ENCODE measurements at places on chromosomes 1 and 21.

DNA sequence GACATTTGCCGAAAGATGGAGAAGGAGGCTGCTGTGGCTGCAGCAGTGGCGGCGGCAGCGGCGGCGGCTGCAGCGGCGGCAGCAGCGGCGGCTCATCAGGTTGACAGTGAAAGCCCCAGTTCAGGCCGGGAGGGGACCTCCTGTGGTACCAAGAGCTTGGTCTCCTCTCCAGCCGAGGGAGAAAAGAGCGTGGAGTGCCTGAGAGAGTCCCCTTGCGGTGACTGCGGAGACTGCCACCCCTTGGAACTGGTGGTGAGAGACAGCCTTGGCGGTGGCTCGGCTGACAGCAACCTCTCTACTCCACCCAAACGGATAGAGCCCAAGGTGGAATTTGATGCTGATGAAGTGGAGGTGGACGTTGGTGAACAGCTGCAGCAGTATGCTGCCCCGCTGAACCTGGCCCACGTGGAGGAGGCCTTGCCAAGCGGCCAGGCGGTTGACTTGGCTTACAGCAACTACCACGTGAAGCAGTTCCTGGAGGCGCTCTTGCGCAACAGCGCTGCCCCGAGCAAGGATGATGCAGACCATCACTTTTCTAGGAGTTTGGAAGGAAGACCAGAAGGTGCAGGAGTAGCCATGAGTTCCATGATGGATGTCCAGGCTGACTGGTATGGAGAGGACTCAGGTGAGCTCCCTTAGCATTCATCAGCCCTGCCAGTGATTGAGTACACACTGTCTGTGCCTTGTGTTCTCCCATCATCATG is 6.3 kb downstream of the ZBTB8B start:
- DNase-seq: no peak

- DNase-seq: no peak
These were observed 37.3 kb upstream of the KHDRBS1 start for GRCh38 chr1:31976401-31976800.

DNA sequence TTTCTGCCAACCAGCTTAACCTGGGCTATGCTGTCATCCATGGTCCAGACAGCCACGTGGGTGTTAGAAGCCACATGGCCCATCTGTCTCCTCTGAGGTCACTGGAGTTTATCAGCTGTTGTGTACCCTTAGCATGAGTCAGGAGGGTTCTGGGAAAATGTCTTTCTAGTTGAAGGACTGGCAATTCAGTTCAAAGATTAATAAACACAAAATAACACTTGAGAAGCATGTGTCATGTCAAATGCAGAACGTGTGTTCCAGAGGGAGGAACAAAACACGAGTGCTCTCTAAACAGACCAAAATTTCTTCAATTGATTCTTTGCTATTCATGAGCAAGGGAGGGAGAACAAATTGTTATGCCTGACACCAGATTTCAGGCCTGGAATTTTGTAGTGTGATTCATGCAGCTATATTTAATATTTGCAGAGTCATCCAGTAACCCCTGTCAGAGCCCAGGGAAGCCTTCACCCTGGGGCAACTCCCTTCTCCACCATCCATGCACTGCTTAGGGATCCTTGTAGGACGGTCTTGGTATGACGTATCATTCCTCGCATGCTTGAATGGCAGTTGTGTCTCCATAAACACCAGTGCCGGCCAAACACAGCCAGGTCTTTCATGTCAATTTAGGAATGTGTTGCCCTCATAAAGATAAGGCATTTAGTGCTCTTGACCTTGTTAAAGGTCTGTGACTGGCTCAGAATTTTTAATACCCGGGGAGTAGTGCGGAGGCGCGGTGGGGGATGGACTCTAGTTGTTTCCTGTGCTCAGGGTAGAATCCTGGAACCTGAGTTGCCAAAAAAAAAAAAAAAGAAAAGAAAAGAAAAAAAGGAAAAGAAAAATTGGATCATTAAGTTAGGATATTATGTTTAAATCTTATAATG is 27.7 kb upstream of the DYRK1A start:
- no peak for DNase-seq

DNA sequence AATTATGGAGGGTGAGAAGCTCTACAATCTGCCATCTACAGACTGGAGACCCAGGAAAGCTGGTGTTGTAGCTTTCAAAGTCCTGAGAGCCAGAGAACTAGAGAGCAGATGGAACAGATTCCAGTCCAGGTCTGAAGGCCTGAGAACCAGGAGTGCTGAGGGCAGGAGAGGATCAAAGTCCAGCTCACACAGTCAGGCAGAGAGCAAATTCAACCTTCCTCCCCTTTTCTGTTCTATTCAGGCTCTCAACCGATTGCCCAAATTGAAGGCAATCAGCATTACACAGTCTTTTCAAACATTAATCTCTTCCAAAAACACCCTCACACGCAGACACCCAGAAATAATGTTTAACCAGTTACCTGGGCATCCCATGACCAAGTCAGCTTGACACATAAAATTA is 2.5 kb upstream of the TMPRSS2 start:
- no peak for DNase-seq

DNA sequence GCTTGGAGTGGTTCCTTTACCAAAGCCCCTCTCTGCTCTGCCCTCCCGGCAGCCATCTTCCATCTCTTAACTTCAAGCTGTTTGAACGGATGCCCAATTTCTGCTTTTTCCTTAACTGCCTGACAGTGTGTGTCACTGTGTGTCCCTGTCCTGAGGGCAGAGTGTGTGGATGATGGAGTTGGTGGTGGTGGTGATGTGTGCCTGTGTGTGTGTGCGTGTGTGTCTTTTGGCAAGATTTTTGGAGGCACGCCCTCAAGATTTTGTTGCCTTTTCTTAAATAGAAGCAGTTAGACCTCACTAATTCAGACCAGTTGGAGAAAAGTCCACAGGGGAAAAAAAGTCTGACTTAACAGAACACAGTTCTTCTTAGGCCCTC is 30.3 kb downstream of the SERTAD4 start:
- DNase-seq: no peak

- no peak for DNase-seq
These were observed 29.2 kb downstream of the COL16A1 start for GRCh38 chr1:31674626-31675025.

GRCh38 chr1:229162825-229163515 is 107.9 kb upstream of the RAB4A start:
- no peak for DNase-seq

DNA sequence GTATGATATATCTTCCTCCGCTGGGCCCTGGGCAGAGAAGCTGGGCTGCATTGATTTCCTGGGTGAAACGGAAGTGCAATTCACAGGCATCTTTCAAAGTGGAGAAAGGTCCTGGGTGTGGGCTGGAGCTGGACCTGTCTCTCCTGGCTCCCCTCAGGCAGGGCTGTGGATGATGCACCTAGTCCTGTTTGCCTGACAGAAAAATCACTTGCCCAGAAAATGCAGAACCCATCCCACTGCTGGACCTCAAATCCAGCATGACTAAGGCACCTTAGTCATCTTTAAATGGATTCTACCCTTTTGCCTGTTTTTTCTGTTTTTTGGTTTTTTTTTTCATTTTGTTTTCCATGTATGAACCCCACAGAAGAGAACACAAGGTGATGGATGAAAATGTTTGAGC is 49.7 kb downstream of the MYSM1 start:
- DNase-seq: no peak

GRCh38 chr1:153735090-153735420 is 7.2 kb downstream of the INTS3 start:
- no peak for DNase-seq

DNA sequence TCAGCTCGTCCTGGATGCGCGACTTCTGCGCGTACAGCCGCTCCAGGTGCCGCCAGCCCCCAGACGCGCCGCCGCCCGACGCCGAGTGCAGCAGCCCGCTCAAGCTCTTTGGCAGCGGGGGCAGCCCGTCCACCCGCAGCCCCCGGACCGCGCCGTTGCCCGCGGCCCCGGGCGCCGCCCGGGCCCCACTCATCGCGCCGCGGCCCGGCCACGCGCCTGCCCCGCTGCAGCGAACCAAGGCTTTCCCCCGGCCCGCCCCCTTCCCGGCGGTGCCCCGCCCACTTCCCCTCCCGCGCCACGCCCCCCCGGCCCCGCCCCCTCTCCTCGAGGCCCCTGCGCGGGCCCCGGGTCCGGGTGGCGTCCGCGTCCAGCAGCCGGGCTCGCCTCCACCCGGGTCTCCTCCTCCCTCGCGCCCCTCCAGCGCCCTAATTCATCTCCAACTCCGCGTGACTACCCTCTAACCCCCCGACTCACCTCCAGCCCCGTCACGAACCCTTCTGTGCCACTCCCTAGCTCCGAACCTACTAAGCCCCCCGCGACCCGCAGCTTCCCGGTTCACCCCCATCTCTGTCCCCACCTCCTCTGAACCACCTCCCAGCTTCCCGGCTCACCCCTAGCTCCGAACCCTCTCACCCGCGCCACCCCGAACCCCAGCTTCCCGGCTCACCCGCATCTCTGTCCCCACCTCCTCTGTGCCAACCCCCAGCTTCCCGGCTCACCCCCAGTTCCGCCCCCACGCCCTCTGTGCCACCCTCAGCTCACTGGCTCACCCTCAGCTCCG is at the start of gene FAM89A:
Gene FAM89A (minus strand): TSS at position 236 of the 781 bp plus-strand sequence. CDS start 43 bp downstream, at position 193.
- no peak for DNase-seq

- DNase-seq: no peak
These were observed 111.4 kb upstream of the BMP8A start for GRCh38 chr1:39380036-39380435.

GRCh38 chr1:204530932-204531331 is 14.7 kb downstream of the MDM4 start:
- no peak for DNase-seq

DNA sequence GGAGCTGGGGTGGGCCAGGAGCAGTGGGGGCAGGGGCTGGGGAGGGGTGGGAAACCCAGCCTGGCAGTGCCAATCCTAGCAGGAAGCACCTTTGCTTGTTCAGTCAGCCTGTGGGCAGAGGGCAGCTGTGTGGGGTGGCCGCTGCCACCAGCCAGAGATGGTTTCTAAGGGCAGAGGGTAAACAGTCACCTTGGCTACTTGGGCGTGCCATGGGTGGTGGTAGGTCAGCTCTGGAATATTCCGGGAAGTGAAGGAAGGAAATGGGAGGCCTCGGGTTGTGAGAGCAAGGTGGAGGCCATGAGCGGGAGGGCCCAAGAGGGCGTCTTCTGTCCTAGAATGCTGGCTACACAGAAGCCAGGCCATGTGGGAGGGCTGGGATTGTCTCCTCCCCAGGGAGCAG is 20.7 kb upstream of the WNT4 start:
- no peak for DNase-seq

DNA sequence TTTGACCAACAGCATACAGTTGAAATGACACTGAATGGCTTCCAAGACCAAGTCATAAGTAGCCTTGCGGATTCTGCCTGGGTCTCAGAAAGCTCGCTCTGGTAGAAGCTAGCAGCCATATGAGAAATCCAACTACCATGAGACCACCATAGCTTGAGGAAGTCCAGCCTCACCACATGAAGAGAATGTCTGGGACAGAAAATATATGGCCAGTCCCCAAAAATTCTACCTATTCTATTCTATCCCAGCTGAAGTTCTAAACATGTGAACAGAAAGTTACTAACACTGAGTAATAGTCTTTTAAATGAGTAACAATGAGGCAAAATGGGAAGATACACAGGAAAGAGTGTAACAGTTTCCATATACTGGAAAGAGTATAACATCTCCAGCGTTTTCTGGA is 9.0 kb downstream of the FMO5 start:
- no peak for DNase-seq

- DNase-seq: no peak
These were observed 1.4 kb downstream of the LRRC7 start for GRCh38 chr1:69569175-69569541.

GRCh38 chr1:231393668-231394067 is 28.4 kb downstream of the EGLN1 start:
- no peak for DNase-seq

GRCh38 chr1:224631462-224632115 is 15.5 kb downstream of the CNIH3 start:
- DNase-seq: no peak

DNA sequence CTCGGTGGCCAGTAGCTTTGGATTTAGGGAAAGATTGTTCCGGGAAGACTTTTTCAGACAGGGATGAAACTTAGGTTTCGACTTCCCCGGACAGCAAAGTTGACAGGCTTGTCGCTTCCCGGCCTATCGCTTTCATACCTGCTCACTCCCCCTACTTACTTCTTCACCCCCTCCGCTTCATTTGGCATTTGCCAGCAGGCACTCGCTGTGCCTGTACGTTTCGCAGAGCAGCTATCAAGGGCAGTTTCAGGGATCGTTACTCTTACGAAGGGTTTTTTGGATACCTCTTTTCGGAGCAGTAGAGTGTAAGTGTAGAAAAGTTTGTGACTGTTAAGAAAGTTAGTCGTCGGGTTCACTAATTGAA is 393 bp downstream of the BLZF1 start:
- no peak for DNase-seq

GRCh38 chr1:236762410-236762809 is 32.7 kb upstream of the MTR start:
- no peak for DNase-seq

DNA sequence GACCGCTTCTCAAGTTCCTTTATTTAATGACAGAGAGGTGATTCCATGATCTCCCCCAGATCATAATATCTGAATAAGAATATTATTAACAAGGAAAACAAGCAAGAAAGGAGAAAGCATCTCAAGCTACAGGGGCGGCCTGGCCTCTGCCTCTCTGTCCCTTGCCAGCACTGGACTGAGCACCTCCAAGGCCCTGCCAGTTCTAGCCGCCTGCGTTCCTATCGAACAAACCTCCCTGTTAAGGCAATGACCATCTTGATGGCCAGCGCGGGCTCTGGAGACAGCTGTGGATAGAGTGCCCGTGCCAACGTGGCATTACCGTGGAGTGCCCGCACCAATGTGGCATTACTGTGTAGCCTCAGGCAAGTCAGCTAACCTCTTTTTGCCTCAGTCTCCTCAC is 84.8 kb downstream of the NPHP4 start:
- no peak for DNase-seq

DNA sequence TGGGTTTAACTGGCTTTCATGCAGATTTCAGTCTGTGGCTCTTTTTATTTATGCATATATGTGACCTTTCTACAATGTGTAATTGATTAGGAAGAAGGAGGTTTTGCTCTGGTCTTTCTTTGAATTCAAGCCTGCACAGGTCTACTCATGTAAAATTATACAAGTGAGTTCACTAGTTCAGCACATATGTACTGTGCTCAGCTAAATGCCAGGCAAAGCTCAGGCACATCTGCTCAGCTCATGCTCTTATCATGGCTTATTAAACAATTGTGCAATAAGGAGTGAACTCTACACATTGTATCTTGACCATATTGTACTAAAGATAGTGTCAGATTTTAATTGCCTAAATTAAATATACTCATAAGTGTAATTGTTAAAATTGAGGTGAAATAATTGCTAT is 378.4 kb downstream of the ADGRL2 start:
- no peak for DNase-seq

GRCh38 chr1:152347116-152347728 is 12.6 kb downstream of the FLG2 start:
- DNase-seq: peak; percentile 62

All from smooth muscle cell of the brain vasculature (primary cell).